ENCODE measurements at places on chromosomes 6 and 20. TPM values are rescaled to one million over a fixed set of nuclear protein-coding genes. Genes with fewer than 3 reads are reported as not detected.

Gene FHL5
- not detected for total RNA-seq

- no peaks in the 10 kb centered on the region for H3K4me1 ChIP-seq
- no peak overlapping the region for H3K4me3 ChIP-seq
- no peaks in the 10 kb centered on the region for H3K27me3 ChIP-seq
- no peaks in the 10 kb centered on the region for H3K36me3 ChIP-seq
- no peak for DNase-seq
Measured at GRCh38 chr6:166830185-166830890, 126.0 kb downstream of the RNASET2 start.

Gene HINT3
- total RNA-seq: 9.5 TPM

- H3K4me3 ChIP-seq: no peak overlapping the region
- no peaks in the 10 kb centered on the region for H3K36me3 ChIP-seq
- no peak overlapping the region for H3K27ac ChIP-seq
- no peaks in the 10 kb centered on the region for H3K4me1 ChIP-seq
- H3K27me3 ChIP-seq: no peaks in the 10 kb centered on the region
- no peak for DNase-seq
Measured at GRCh38 chr6:83815631-83816272, 37.4 kb upstream of the RIPPLY2 start.

GRCh38 chr6:9112544-9112943, 677.2 kb upstream of the SLC35B3 start:
- H3K4me3 ChIP-seq: no peak overlapping the region
- H3K4me1 ChIP-seq: no peaks in the 10 kb centered on the region
- H3K36me3 ChIP-seq: no peaks in the 10 kb centered on the region
- no peaks in the 10 kb centered on the region for H3K27me3 ChIP-seq
